ENCODE measurements at places on chromosomes 16 and 17.

DNA sequence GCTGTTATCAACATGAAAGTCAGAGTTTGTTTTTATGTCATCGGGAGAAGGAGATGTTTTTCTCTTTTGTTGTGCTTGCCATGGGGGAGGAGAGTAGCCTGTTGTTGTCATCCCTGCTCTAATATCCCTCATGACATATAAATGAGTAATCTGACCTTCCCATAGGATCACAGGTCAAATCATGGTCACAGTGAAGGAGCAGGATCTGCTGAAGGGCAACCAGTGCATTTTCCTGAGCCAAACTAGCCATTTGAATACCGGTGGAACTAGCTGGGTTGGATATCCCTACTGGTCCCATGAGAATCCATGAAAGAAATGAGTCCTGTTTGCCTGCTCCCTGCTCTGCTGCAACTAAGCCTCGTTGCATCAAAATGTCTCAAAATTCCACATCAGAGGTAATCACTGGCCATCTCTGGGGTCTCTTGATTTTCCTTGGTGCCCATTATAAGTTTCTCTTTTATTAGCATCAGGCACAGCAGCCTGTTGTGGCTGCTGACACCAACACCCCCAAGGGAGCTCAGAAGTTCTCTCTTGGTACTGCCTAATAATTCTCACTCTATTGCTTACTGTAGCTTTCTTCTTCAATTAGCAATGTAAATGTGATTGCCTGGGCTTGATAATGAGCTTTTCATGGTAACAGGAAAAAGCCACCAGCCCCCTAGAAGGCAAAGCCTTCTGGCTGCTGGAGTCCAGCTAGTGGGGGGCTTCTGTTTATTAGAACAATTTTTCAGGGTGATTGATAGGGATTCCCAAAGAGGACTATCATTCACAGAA lies 211.4 kb upstream of the ERCC4 start:
- DNase-seq: no peak

DNA sequence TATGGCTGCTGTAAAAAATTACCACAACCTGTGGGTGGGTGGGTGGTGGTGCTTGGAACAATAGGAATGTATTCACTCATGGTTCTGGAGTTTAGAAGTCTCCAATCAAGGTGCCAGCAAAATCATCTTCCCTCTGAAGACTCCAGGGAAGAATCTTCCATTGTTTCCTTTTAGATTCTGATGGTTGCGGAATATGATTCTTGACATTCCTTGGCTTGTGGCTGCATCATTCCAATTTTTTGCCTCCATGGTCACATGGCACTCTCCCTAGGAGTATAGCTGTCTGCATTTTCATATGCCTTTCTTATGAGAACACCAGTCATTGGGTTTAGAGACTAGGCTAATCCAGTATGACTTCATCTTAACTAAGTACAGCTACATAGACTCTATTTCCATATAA lies 401.0 kb downstream of the HS3ST3B1 start:
- no peak for DNase-seq

DNA sequence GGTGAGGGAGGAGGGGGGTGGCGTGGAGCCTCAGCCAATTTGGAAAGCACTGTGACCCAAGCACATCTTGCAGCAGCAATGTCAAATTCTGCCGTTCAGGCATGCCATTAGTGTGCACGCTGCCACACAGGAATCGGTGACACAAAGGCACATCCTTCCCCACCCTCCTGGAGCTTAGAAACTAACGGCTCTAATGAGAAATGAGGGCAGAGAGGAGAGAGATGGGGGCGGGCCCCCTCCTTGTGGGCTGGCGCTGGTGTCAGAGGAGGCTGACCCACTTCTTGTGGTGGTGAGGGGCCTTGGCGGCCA lies 94.8 kb downstream of the RTN4RL1 start:
- DNase-seq: no peak

- no peak for DNase-seq
These were observed 276.7 kb downstream of the C16orf95 start for GRCh38 chr16:87040169-87041117.

- no peak for DNase-seq
These were observed 28.7 kb downstream of the ACSF3 start for GRCh38 chr16:89122322-89122851.

- DNase-seq: no peak
These were observed 32.0 kb downstream of the SLC6A2 start for GRCh38 chr16:55687802-55688201.

DNA sequence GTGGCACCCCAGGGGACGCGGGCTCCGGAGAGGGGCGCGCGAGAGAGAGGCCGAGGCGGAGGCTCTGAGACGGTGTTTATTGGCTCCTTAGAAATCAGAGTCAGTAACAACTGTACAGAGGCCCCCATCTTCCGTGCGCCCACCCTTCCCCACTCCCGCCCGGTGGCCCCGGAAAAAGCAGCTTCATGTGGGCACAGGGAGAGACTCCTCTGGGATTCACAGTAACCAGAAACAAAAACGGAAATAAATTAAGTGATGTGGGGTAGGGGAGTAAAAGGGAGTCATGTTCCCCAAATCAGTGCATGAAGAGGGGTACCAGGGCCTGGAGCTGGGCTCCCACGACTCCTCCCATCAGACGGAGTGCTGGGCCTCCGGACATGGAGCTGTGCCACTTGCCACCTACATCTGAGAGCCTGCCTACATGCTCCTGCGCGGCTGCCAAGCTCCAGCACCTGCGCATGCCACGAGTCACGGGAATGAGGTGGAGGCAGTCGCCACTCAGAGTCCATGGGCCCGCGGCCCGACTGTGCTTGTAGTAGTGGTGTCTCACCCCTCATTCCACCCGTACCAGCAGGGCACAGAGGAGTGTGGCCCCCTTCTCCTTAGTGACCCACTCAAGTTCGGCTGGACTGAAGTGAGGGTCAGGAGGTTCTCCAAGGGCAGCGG lies 543 bp upstream of the GPS2 start:
- no peak for DNase-seq
